Fibroblast of skin of scalp (primary cell): ENCODE measurements at places on chromosomes 4 and X.
A peak's percentile ranks its signal among the peaks of the same experiment; 100 is the strongest.

- peak; percentile 24 for DNase-seq
Measured at GRCh38 chr4:25088093-25088952, 57.6 kb upstream of the LGI2 start.

DNA sequence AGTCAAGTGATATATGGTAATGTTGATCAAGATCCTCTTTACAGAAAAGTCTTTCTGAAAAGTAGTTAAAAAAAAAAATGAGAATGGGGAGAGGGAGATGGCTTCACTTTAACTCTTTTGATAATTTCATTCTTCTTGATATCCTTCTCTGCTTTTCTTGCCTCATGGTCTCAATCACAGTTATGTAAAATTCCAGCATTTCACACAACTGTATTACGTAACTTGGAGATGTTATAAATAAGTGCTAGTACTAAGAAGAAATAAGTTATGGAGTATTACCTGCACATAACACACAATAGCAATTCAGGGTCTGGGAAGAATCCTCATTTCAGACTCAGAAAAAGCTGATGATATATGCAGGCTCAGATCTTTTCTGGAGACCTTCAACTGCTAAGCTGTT is 22.0 kb downstream of the RUFY3 start:
- DNase-seq = no peak

DNA sequence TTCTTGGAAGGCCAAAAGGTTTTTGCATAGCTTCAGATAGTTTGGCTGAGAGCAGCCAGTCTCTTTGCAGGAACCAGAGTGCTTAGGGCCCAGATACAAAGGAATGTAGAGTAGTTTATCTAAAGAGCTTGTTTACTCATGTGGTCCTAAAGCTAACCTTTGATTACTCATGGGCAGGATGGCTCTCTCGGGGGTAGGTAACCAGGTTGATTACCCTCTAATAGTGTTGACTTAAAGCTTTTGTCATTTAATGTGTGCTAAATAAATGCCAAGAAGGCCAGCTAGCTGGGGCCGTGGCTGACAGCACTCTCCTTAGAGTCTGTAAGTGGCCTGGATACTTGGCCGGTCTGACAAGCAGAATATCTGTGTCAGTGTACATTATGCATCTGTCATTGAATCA is 69.7 kb upstream of the MAGEB16 start:
- DNase-seq = no peak

- no peak for DNase-seq
Measured at GRCh38 chrX:36950495-36951253, 57.5 kb upstream of the FAM47C start.

DNA sequence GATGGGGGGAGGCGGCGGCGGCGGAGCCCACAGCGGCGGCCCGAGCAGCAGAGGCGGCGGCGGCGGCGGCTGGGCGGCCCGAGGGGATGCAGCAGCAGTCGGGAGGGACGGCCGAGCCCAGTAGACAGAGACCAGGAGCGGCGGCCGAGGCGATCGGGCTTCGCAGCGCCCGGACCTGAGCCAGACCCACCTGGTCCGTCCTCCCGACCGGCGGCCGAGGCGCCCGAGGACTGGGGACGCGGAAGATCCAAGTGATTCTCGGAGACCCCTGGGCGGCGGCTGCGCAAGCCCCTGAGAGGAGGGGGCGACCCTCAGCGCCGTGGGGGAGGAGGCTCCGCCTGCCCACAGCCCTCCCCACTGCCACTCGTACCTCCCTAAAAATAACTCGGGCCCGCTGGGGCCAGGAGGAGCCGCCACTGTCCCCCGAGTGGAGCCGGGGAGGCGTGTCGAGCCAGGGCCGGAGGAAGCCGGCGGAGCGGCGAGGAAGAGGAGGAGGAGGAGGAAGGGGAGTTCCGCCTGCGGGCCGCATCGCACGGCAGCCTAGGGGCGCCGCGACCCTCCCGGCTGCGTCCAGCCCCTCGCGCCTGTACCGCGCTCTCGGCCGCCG is 608 bp downstream of the RAPGEF2 start:
- peak; percentile 35 for DNase-seq
